Trophoblast cell (in vitro differentiated cells and primary cell): ENCODE measurements at places on chromosomes 2 and 18.

- no peaks in the 10 kb centered on the region for H3K27me3 ChIP-seq
- H3K36me3 ChIP-seq = no peaks in the 10 kb centered on the region
- no peak overlapping the region for H3K27ac ChIP-seq
- H3K4me3 ChIP-seq = no peak overlapping the region
- DNase-seq = no peak
Measured at GRCh38 chr2:100554798-100555407, 7.9 kb upstream of the PDCL3 start.

- H3K27me3 ChIP-seq = no peaks in the 10 kb centered on the region
- H3K36me3 ChIP-seq = no peaks in the 10 kb centered on the region
- no peaks in the 10 kb centered on the region for H3K4me1 ChIP-seq
- H3K4me3 ChIP-seq = no peak overlapping the region
Measured at GRCh38 chr2:148122788-148123187, 101.9 kb downstream of the MBD5 start.

DNA sequence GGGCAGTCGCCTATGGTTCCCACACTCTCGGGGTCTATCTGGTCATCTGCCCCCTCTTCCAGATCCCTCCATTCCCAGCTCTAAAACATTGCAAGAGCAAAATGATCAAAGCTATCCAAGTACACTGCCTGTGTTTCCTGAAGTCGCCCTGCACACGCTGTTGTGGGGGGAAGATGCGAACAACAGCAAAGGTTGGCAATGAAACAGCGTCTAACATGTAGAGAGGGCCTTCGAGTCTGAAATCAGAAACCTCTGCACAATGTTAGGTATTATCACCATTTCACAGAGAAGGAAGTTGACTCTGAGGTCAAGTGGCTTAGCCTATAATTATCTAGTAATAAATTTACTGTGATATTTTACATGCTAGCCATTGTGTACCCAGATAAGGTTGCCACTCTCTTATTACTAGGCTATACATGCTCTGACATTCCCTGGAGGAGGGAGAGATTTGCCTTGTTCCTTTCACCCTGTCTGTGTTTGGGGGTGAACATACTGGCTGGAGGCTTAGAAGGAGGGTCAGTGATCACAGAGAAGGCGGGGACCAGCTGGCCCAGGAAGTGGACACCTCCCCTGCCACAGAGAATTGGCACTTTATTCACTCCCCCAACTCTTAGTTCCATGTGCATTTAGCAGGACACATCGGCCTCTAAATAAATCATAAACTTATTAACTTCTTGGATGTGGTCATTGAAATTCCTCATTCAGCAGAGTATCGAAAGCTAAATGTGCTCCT, 36.8 kb downstream of the KCTD1 start:
- no peak overlapping the region for H3K27ac ChIP-seq
- no peaks in the 10 kb centered on the region for H3K27me3 ChIP-seq
- peaks cover 8% of the 10 kb centered on the region for H3K4me1 ChIP-seq
- no peak for DNase-seq

GRCh38 chr2:142918624-142919023, 41.2 kb downstream of the KYNU start:
- H3K36me3 ChIP-seq = no peaks in the 10 kb centered on the region
- no peak overlapping the region for H3K27ac ChIP-seq
- no peak overlapping the region for H3K4me3 ChIP-seq

GRCh38 chr18:37516361-37516853, 49.2 kb downstream of the CELF4 start:
- no peak for DNase-seq
- no peak overlapping the region for H3K4me3 ChIP-seq
- H3K27me3 ChIP-seq = no peaks in the 10 kb centered on the region

GRCh38 chr2:64858541-64859311, 130.5 kb upstream of the SLC1A4 start:
- no peak overlapping the region for H3K27ac ChIP-seq
- peaks cover 22% of the 10 kb centered on the region for H3K4me1 ChIP-seq
- H3K36me3 ChIP-seq = no peaks in the 10 kb centered on the region
- H3K4me3 ChIP-seq = no peak overlapping the region
- DNase-seq = peak; percentile 67

DNA sequence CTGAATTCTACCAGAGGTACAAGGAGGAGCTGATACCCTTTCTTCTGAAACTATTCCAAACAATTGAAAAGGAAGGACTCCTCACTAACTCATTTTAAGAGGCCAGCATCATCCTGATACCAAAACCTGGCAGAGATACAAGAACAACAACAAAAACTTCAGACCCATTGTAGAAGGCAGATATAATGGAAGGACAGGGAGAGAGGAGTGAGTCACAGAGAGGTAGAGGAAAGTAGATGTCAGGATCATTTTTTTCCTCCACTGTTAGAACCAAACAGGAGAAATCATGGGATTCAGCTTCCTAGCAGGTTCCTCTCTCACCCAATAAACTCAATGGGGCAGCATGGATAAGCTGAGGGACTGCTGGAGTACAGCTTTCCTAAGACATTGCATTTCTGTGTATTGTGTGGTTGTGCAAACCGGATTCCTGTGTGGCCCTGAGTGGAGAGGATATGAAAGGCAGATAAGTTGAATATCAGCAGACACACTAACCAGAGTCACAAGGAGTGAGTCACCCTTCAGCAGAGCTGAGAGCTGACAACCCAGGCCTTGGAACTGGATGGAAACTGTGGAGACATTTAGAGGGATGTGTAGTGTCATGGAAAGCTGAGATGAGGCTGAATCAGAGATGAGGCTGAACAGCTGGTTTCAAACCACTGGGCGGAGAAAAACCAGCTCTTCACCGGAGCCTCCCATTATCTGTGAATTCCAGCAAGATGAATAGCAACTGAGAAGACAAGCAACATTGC, 60.9 kb upstream of the MMADHC start:
- H3K27ac ChIP-seq = peak overlapping the region; percentile 91
- peak; percentile 87 for DNase-seq
- no peak overlapping the region for H3K4me3 ChIP-seq
- H3K27me3 ChIP-seq = no peaks in the 10 kb centered on the region
- peaks cover 6% of the 10 kb centered on the region for H3K4me1 ChIP-seq
- H3K36me3 ChIP-seq = no peaks in the 10 kb centered on the region

GRCh38 chr2:192029089-192029488, 165.6 kb downstream of the TMEFF2 start:
- H3K36me3 ChIP-seq = no peaks in the 10 kb centered on the region
- H3K27me3 ChIP-seq = no peaks in the 10 kb centered on the region
- no peaks in the 10 kb centered on the region for H3K4me1 ChIP-seq
- H3K27ac ChIP-seq = no peak overlapping the region
- peak; percentile 30 for DNase-seq

GRCh38 chr2:6948677-6949351, 31.6 kb downstream of the RNF144A start:
- H3K36me3 ChIP-seq = no peaks in the 10 kb centered on the region
- no peak overlapping the region for H3K27ac ChIP-seq
- no peak overlapping the region for H3K4me3 ChIP-seq
- no peaks in the 10 kb centered on the region for H3K4me1 ChIP-seq
- DNase-seq = no peak

DNA sequence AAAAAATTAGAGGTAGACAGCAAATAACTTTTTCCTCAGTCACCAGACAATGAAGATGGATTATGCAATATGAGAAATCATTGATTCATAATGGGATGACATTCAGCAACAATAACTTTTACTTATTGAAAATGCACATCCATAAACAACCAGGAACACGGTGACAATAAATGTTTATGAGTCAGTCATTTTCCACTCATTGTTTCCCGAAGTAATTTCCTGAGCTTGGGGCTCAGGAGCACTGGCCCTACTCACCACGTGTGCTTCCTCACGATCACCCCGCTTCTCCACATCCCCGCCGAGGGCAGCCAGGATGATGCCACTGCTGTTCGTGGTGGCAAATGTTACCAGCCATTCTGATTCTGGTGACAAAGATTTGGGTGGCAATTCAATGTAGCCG, 156.3 kb downstream of the LAMA1 start:
- H3K36me3 ChIP-seq = peaks cover 27% of the 10 kb centered on the region
- no peaks in the 10 kb centered on the region for H3K27me3 ChIP-seq
- DNase-seq = no peak
- peak overlapping the region; percentile 49 for H3K27ac ChIP-seq
- no peak overlapping the region for H3K4me3 ChIP-seq
- H3K4me1 ChIP-seq = peaks cover 3% of the 10 kb centered on the region

DNA sequence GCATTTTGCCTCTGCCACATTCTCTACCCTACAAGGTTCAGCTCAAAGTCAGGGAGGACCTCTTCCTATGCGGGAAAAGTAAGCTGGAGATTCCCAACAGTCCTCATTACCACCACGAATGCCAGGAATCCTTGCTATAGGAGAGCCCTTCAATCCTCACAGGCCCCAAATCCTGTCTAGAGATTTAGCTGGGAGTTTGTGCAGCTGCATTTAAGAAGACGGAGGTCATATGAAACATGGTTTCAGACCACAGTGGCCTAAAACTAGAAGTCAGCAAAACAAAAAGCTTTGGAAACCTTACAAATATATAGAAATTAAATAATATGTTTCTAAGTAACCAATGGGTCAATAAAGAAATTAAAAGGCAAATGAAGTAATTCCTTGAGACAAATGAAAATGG, 415.3 kb upstream of the SETBP1 start:
- no peak for DNase-seq
- no peaks in the 10 kb centered on the region for H3K4me1 ChIP-seq
- no peak overlapping the region for H3K4me3 ChIP-seq
- H3K27ac ChIP-seq = no peak overlapping the region
- H3K36me3 ChIP-seq = no peaks in the 10 kb centered on the region

- no peaks in the 10 kb centered on the region for H3K27me3 ChIP-seq
- H3K36me3 ChIP-seq = peaks cover 7% of the 10 kb centered on the region
- peak overlapping the region; percentile 20 for H3K4me3 ChIP-seq
- no peak for DNase-seq
- no peaks in the 10 kb centered on the region for H3K4me1 ChIP-seq
- no peak overlapping the region for H3K27ac ChIP-seq
Measured at GRCh38 chr2:232667989-232668583, 29.0 kb upstream of the GIGYF2 start.

DNA sequence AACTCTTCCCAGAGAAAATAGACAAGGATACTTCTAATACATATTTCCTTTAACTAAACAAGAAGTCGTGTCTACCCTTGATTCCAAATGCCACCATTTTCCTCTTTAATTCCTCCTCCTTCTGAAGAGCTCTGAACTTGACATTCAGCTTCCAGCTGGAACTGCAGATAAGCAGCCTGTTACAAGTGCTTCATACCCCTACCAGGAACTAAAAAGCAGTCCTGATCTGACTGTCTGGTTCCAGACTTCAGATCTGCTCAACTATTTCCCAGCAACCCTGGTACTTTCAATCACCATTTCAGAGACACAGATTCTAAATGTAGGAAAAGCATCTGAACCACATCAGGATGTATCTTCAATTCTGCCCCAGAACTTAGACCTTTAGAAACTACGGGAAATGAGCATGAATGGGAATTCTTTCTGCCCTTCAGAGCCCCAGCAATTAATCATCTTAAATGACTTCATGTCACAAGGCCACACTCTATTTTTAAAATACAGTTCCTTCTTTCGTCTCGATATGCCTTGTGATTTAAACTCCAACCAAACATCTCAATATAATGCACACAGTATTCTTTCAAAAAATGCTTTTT, 159.5 kb downstream of the L3MBTL4 start:
- H3K27me3 ChIP-seq = no peaks in the 10 kb centered on the region
- H3K4me3 ChIP-seq = no peak overlapping the region
- no peaks in the 10 kb centered on the region for H3K36me3 ChIP-seq
- no peaks in the 10 kb centered on the region for H3K4me1 ChIP-seq
- H3K27ac ChIP-seq = no peak overlapping the region
- no peak for DNase-seq

GRCh38 chr2:204772546-204772945, 227.3 kb downstream of the PARD3B start:
- no peaks in the 10 kb centered on the region for H3K27me3 ChIP-seq
- H3K27ac ChIP-seq = no peak overlapping the region
- H3K4me1 ChIP-seq = no peaks in the 10 kb centered on the region
- no peak overlapping the region for H3K4me3 ChIP-seq

- peak overlapping the region; percentile 68 for H3K27ac ChIP-seq
- no peak overlapping the region for H3K4me3 ChIP-seq
- peaks cover 8% of the 10 kb centered on the region for H3K36me3 ChIP-seq
- DNase-seq = peak; percentile 51
Measured at GRCh38 chr2:85578243-85579180, 1.1 kb downstream of the VAMP8 start.

GRCh38 chr2:38073211-38074057, 2.5 kb downstream of the CYP1B1 start:
- peaks cover 42% of the 10 kb centered on the region for H3K27me3 ChIP-seq
- peak; percentile 74 for DNase-seq
- peaks cover 21% of the 10 kb centered on the region for H3K4me1 ChIP-seq
- H3K4me3 ChIP-seq = no peak overlapping the region
- no peak overlapping the region for H3K27ac ChIP-seq

DNA sequence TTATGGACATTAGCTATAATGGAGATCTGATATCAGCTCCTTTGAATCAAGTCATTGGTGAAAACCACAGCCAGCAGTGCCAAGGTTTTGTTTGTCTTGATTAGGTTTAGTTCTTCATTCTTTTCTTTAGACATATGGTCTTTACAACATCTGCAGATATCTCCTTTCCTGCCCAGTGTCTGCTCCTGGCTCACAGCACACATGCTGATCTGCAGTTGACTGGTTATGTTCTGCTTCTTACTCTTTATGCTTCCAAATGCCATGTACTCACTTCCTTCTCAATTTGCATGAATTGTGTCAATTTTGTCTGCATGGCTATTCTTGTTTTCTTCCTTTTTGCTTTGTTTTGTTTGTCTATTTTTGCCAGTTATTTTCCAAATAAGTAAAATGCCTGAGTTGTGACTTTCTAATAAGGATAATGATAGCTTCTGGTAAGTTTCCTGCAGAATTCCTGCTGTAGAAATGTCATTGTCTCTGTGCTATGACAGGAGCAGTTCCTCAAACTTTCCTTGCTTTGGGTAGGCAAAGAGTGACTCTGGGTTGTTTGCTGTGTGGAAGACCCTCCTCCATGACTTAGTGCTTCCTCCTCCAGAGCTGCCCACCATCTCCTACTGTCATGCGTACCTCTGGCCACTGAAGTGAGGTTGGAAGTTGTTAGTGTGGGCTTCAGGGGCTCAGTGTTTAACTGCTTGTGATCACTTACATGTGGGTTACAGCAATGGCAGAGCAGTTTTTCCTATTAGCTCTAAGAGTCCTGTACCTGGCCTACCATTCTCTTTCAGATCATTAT, 8.2 kb downstream of the ARHGAP25 start:
- H3K27me3 ChIP-seq = no peaks in the 10 kb centered on the region
- no peaks in the 10 kb centered on the region for H3K36me3 ChIP-seq
- DNase-seq = no peak
- H3K4me1 ChIP-seq = no peaks in the 10 kb centered on the region
- no peak overlapping the region for H3K4me3 ChIP-seq

DNA sequence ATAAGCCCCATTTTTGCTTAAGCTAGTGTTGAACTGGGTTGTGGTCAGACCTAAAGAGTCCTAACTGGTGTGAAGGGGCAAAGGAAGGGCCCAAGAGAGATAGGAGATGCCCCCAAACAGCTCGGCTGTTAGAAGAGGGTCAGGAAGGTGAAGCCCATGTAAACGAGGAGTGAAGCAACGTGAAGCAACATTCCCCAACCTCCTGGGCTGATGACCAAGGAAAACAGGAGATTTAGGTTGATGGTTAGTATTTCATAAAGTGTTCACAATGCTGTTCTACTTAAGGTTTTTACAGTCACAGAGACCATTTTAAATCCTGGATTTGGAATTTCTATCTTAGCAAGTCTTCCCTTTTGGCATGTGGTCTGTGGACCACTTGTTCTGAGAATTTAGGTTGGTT, 144.0 kb upstream of the SERPINE2 start:
- no peaks in the 10 kb centered on the region for H3K4me1 ChIP-seq
- no peaks in the 10 kb centered on the region for H3K36me3 ChIP-seq
- H3K4me3 ChIP-seq = no peak overlapping the region
- no peak overlapping the region for H3K27ac ChIP-seq
- H3K27me3 ChIP-seq = no peaks in the 10 kb centered on the region
